ENCODE measurements at places on chromosomes 6 and 20.

DNA sequence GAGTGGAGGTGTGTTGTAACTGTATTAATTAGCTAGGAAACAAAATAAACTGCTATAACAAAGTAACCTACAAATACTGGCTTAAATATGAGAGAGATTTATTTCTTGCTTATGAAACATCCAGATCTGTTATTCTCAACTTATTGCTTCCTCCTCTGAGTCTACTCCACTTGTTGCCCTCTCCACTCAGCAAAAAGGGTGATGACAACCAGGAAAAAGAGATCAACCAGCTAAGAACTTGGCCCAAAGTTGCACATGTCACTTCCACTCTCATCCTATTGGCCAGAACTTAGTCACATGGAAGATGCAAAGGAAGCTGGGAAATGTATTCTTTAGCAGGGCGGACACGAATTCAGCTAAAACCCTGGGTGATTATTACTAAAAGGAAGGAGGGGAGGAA, 5.2 kb upstream of the TP53RK start:
- no peak for DNase-seq

GRCh38 chr6:143356101-143356880, 94.2 kb downstream of the ADAT2 start:
- no peak for DNase-seq

- DNase-seq = no peak
These were observed 5.3 kb upstream of the MOG start for GRCh38 chr6:29651413-29652197.

- no peak for DNase-seq
These were observed 120.5 kb downstream of the CD164 start for GRCh38 chr6:109261811-109262210.

DNA sequence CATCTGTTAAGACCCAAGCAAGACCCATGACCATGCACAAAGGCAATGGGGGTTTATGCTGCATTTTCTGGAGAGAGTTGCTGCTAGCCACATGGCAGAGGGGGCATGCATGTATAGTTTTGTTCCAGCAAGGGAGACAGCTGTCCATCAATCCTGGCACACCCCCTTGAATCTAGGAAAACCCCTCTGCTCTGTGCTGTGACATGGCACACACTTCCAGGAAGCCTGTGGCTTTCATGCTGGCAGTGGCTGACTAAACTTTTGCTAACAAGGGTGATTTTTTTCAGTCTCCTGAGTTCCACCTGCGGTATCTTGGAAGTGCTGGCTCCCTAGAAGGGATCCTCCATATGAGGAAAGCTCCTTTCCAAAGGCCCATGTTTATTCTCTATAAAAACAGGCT, 9.1 kb upstream of the CST4 start:
- no peak for DNase-seq

DNA sequence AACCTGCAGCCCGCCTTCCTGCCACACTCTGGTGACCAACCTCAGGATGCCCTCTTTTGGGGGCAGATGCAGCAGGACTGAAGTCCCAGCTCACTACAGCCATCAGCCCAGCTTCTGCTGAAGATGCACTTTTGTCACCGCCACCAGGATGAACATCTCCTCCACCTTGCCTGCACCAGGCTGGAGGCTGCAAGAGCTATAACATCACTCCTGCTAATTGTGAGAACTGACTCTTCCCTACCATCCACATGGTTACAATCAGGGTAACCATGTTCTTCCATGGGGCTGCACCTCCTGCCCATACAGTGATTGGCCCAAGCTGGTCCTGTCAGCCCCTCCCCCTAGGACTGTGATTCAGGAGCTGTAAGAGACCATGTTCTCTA, 2.0 kb upstream of the ACTL10 start:
- DNase-seq = no peak

GRCh38 chr6:43061861-43062260, 2.4 kb downstream of the KLC4 start:
- no peak for DNase-seq

- no peak for DNase-seq
These were observed 22.7 kb downstream of the SNAI1 start for GRCh38 chr20:50005471-50005981.

DNA sequence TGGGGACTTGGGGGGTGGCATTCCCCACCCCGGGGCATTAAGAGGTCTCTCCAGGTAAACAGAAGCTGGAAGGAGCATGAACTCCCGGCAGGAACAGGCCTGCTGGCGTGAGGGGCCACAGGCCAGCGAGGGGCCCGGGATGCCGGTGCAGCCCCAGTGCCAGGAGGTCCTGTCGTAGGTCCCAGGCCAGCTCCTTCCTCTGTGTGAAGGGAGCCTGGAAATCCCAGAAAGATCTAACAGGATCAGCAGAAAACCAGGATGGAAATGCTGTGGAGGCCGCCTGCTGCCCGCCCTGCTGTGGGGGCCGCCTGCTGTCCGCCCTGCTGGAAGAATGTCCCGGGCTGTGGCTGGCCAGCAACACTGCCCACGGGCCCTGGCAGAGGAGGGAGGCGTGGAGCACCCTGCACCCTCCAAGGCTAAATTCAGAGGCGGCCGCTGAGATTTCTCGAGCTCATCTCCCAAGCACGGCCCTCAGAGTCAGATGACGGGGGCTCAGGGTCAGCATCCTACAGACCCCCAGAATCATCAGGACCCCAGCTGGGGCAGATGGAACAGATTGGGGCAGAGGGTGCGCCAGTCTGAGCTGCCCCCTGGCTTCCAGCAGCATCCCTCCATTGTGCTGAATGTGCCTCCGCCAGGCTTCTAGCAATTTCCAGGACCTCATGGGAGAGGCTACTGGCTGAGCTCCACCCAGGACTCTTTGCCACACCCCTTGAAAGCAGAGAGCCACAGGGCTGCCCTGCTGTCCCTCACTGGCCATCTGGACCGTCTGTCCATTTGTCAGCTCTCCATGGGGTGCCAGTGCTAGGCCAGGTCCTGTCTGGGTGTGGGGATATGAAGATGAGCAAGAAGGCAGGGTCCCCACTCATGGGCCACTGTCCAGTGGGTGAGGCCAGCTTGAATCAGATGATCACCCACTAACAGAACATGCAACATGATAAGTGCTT, 32.2 kb upstream of the SLCO4A1 start:
- DNase-seq = no peak

- no peak for DNase-seq
These were observed 36.1 kb upstream of the NKX2-4 start for GRCh38 chr20:21433329-21433890.

DNA sequence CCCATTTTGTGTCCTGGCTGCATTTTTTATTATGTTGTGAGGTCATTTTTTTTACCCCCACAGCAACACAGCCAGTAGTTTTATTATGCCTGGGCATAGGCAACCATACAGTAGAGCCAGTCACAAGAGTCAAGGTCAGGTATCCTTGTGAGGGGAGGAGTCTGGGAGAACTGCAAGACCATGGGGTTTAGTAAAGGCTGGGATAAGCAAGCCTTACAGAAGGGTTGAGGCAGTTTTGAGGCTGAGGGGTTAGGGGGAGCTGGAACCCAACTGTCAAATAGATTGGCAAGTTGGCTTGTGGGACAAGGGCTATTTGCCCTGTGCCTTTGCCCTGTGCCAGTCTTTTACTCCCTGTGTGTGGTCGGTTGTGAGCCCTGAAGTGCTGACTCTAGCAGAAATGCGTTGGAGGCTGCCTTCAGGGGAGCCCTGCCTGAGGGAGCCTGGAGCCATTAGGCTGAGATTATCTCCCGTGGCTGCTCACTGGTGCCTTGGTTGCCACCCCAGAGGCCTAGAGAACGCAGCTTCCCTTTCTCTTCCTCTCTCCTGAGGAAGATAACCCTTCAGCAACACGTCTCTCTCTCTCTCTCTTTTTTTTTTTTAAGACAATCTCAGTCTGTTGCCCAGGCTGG, 31.1 kb downstream of the RALY start:
- no peak for DNase-seq

GRCh38 chr20:60246751-60247150, 288.5 kb downstream of the CDH26 start:
- no peak for DNase-seq

DNA sequence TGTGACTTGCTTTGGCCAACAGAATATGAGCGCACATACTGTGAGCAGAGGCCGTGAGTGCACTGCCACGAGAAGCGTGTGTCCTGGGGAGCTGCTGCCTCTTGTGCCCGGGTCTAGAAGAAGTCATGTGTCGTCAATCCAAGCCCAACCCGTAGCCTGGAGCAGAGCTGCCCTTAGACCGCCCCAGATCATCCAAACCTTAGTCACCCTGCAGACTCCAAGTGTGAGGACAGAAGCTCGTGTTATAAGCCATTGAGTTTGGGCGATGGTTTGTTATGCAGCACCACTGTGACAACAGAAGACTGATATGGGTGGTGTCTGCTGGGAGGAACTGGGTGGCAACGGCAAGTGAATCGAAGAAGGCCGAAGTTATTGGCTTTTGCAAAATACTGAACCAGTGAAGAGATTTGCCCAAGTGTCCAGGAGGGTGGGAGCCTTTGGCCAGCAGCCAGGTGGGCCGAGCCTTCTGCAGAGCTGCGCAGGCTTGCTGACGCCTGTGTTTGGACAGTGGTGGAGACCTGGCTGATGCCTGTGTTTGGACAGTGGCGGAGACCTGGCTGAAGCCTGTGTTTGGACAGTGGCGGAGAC, 101.3 kb upstream of the SULF2 start:
- DNase-seq = no peak

DNA sequence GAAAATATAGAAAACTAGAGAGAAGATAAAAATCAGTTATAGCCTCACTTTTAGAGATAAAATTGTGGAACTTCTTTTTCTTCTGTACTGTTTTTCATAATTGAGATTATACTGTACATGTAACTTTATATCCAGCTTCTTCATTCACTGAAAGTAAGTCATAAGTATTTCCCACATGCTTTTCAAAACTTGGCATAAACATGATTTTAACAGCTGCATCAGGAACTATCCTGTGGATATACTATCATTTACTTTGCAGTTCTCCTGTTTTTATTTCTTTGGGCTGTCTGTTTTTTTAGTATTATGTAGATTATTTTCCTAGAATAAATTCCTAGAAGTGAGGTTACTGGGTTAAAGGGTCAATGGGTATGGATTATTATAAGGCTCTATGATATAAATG, 14.8 kb downstream of the DSTN start:
- DNase-seq = no peak

DNA sequence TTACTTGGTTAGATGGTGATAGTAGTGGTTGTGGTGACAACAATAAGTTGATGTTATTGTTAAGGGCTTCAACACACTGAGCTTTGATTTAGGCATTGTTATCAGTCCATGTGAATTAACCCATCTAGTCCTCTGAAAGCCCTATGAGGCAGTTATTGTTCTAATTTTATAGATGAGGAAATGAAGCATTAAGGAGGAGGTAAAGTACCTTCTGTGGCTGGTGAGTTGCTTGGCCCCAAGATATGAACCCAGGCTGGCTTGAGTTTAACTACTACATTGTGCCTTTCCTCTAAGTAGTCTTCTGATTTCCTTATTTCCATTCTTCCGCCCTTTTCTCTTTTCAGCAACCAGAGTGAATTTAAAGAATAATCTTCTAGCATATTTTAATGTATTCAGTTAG, 81.7 kb downstream of the QKI start:
- DNase-seq = no peak

DNA sequence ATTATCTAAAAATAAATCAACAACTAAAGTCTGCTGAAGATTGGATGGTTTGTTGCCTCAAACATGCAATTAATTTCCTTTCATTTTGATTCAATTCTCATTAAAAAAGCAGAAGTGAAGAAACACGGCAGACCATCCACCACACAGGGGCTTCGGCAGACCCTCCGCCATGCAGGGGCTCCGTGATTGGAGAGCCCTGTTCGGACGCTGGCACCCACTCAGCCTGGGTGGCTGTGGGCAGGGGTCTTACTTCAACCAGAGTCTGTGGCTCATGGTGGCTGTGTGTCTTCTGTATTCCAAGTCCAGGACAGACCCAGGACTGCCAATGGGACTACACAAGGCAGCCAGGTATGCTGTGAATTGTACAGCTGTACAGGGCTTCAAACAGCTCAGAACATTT, 86.9 kb upstream of the FRMD1 start:
- DNase-seq = no peak

- DNase-seq = no peak
These were observed 8.9 kb downstream of the VSTM2L start for GRCh38 chr20:37911838-37912281.

DNA sequence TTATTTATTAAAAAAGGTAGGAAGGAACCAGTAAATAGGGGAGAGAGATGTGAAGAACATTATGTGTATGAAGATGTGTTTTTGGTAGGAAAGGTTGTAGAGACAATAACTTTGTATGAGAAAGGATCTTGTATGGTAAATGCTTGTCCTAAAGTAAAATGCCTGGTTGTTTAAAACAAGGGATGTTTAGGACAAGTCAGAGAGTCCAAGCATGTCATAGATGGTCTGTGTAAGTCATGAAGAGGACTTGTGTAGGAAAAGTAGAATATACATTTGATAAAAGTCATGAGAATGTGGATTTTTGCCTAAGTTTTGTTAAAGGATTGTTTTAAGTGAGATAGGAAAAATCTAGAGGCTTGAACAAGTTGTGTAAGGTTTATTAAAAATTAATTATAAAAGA, 325.1 kb downstream of the CDH26 start:
- no peak for DNase-seq

DNA sequence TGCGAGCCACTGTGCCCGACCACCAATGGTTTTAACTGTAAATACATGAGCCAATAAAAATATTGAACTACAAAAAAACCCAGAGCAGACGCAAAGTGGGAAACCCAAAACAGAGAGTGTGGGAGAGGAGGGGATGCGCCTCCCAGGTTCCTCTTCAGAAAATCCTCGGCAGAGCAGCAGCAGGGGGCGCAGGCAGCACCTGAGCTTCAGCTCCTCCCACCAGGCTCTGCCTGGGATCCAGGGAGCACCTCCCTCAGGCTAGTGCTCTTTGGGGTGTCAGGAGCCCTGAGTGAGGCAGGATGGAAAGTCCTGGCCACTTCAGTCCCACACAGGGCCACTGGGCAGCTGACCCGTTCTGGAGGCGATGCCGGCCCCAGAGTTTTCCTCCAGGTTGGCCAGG, 536.9 kb upstream of the CDH4 start:
- DNase-seq = no peak

DNA sequence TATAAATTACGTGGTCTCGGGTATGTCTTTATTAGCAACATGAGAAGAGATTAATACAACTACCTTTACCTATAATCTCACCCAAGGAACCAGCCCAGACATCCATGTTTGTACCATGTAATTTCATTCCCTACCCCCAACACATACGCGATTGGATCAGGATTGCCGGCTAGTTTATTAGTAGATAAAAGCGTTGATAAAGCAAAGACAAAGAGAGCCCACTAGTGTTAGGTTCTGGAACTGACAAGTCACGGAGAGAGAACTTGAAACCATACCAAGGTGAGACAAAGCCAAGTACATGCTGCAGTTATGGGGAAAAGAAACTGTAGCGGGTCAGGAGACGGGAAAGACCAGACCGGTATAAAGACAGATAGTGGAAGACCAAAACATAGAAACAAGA, 37.4 kb upstream of the FAM135A start:
- no peak for DNase-seq

All from right renal pelvis (tissue), 4 donors.